ENCODE measurements at places on chromosomes 13 and 19.

GRCh38 chr19:277131-277530 lies 14.1 kb downstream of the PLPP2 start:
- no peak for DNase-seq

DNA sequence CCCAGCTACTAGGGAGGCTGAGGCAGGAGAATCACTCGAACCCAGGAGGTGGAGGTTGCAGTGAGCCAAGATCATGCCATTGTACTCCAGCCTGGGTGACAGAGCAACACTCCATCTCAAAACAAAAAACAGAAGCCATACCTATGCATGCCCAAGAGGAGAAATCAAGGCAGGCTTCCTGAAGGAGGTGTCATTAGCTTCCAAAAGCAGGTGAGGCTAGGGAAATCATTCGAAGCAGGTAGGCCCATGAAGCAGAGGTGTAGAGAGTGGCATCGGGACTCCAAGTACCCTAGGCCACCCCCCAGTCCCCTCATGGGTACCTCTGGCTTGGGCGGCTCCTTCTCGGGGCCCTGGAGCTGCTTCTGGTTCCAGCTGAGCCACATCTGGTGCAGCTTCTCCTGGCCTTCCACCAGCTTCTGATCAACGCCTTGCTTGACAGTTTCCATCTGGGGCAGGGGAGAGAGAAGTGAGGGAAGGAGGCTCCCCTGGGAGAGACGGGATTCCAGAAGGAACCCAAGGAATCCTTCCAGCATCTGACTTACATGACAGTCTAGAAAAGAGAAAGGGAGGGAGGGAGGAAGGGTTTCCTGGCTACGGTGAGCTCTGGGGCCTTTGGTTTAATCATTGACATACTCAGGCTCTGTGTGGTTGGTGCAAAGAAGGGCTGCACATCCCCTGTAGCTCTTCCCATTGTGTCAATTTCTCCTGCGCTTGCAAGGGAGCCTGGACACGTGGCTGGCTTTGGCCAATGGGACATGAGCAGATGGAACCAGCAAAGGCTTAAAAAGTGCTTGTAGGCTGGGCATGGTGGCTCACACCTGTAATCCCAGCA lies 13.1 kb upstream of the TICAM1 start:
- peak; percentile 56 for DNase-seq

GRCh38 chr19:37695144-37695899 lies 24.2 kb downstream of the ZNF607 start:
- DNase-seq, result no peak

DNA sequence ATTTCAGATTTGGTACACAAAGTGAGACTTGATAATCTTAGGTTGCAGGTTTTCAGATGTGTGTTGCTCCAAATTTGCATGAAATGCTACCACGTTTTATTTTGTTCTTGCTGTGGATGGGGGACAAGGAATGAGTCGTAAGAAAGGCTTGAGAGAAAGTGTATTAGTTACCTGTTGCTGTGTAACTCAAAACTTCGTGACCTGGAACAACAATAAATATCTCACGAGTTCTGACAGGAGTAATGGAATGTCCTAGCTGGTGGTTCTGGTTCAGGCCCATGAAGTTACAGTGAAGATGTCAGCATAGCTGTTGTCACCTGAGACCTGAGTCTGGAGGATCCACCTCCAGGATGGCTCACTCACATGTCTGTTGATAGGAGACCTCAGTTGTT lies 1.2 kb downstream of the ZNF8 start:
- DNase-seq, result no peak

GRCh38 chr13:77902319-77902963 lies 16.2 kb downstream of the EDNRB start:
- no peak for DNase-seq

GRCh38 chr13:42973581-42973980 lies 18.5 kb downstream of the EPSTI1 start:
- no peak for DNase-seq

- DNase-seq, result no peak
Observed at GRCh38 chr19:39847525-39847924, 1.3 kb upstream of the FBL start.

GRCh38 chr13:74920920-74921319 lies 561.0 kb downstream of the TBC1D4 start:
- no peak for DNase-seq

DNA sequence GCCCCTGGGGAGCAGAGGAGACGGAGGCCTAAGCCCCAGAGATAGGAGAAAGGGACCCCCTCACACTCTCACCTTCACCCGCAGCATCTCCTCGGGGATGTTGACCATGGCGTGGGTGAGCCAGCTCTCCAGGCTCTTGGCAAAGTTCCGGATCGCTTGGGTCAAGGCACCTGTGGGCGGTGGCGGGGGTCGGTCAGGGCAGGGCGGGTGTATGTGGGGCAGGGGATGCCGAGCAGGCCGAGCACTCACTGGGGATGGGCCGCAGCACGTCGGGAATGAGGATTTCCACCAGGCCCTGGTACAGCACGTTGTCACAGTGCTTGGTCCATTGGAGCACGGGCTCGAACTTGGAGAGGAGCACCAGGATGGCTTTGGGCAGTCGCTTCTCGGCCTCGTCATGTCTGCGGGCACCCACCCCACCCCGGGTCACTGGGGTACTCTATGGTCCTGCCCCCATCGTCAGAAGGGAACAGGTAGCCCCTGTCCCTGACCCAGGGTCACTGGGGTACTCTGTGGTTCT lies 13.1 kb downstream of the DCAF15 start:
- no peak for DNase-seq

GRCh38 chr13:112854321-112854720 lies 114.7 kb upstream of the MCF2L start:
- DNase-seq, result no peak

- no peak for DNase-seq
Observed at GRCh38 chr13:37481885-37482227, 116.7 kb downstream of the POSTN start.

DNA sequence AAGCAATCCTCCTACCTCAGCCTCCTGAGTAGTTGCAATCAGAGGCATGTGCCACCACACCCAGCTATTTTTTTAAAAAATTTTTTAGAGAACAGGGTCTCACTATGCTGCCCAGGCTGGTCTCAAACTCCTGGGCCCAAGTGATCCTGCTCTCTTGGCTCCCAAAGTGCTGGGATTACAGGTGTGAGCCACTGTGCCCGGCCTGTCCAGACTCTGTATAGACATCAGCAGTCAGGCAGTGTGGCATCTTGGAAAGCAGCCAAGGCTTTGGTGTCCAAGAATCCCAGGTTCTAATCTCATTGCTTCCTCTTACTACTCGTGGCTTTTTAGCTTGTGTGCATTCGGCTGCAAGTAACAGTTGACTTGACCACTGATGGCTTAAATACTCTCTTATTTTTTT lies 43.4 kb downstream of the BICRA start:
- no peak for DNase-seq

- DNase-seq, result no peak
Observed at GRCh38 chr19:17872251-17873001, 681 bp downstream of the SLC5A5 start.

- no peak for DNase-seq
Observed at GRCh38 chr19:36093146-36093662, 17.7 kb upstream of the OVOL3 start.

GRCh38 chr19:30269638-30270037 lies 102.5 kb upstream of the ZNF536 start:
- no peak for DNase-seq

DNA sequence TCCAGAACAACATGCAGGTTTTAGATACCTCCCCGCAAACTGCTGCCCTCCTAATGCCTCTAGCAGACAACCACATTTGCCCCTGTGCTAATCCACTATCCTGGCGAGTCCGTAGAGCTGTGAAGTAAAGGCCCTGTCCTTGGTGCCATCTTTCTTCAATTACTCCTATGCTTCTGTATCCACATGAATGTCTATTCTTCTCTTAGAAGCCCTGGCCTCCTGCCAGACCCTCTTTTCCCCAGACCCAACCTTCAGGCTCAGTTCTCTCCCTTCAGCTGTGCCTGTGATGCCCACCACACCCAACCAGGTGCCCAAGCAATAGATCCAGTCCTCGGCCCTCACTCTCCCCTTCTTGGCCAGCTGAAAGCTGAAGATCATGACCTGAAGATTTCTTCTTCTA lies 31.1 kb upstream of the ZNF599 start:
- no peak for DNase-seq

GRCh38 chr19:55160128-55160985 lies 2.8 kb upstream of the TNNI3 start:
- peak; percentile 53 for DNase-seq

GRCh38 chr19:4385291-4386040 lies 14.9 kb downstream of the SH3GL1 start:
- no peak for DNase-seq

GRCh38 chr19:45075301-45076028 lies 813 bp downstream of the ZNF296 start:
- DNase-seq, result no peak

- DNase-seq, result no peak
Observed at GRCh38 chr13:71770710-71771109, 96.3 kb downstream of the DACH1 start.
